ENCODE measurements at places on chromosomes 3 and 15.

GRCh38 chr3:148709560-148710253, 12.0 kb downstream of the AGTR1 start:
- no peak for DNase-seq

DNA sequence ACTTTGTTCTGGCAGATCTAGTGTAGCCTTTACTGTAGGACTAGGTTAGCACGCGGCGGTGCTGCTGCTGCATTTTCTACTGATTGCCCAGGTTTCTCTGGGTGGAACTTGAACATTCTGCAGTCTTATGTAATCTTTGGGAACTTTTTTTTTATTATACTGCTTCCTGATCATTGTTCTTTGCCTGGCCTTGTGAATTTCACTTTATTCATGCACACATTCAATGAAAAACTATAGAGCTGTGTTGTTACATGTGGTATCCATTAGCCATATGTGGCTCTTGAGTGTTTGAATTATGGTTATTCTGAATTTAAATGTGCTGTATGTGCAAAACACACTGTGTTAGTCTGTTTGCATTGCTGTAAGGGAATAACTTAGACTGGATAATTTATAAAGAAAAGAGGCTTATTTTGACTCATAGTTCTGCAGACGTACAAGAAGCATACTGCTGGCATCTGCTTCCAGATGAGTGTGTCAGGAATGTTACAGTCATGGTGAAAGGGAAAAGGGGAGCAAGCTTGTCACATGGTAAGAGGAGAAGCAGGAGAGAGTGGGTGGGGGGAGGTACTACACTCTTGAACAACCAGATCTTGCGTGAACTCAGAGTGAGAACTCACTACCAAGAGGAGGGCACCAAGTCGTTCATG, 26.5 kb downstream of the MEF2A start:
- DNase-seq = no peak

GRCh38 chr3:134378818-134379217, 4.6 kb upstream of the AMOTL2 start:
- no peak for DNase-seq

DNA sequence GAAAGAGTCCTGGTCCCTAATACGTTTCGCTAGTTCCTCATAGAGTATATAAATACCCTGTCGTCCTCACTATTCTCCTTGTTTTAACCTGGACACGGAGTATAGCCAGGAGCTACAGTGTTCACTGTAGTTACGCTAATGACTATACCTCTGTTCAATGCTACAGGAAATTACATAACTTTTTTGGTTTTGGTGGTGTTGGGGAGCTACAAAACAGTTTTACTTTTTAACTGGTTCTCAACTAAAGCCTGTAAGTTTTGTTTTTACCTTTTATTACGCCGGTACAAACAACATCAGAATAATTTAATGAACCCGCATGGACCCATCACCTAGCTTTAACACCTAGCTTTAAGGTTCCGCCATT, 1.5 kb downstream of the LMLN start:
- no peak for DNase-seq

- DNase-seq = no peak
Observed at GRCh38 chr3:188139466-188139865, 14.5 kb upstream of the LPP start.

- DNase-seq = no peak
Observed at GRCh38 chr15:55721554-55722185, 21.3 kb downstream of the PRTG start.

DNA sequence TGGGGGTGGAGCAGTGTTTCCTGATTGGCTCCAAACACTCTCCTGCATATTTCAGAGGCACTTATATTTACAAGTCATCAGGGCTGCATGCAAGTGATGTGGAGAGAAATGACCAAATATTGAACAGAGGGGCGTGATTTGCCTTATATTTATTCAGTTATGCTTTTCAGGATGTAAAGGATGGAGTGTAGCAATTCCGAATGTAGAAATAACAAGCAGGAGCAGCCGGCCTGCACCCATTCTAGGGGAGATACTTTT, 19.4 kb upstream of the SEMA5B start:
- DNase-seq = no peak

- DNase-seq = peak; percentile 19
Observed at GRCh38 chr3:68706096-68706495, 226.3 kb downstream of the TAFA4 start.

- peak; percentile 54 for DNase-seq
Observed at GRCh38 chr15:40266828-40267304, 16.0 kb downstream of the ANKRD63 start.

- DNase-seq = no peak
Observed at GRCh38 chr15:63042877-63043334, 359 bp downstream of the TPM1 start.

DNA sequence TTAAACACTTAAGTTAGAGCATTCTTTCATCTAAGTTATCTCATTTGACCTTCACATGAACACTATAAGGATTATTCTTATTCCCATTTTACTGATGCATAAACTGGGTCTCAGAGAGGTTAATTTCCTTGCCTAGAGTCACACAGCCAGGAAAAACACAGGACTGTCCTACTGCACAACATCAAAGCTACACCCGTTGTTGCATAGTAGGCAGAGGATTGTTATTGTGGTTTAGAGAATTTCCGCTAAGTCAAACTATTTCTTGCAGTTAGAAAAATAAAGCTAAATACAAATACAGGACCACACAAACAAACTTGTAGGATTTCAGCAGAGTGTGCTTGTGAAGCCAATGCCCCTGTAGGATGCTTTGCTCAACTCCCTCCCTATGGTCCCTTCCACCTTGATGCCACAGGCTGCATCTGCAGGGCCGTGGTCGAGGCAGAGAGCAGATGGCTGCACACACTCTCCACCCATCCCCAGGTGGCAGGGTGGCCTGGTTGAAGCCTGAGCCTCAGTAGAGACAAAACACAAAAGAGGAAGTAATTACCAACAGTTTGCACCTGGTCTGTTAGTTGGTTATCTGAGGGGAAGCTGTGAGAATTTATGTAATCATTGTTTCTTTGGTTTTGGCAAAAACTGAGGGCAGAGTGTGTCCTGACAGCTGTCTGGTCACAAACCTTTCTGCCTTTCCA, 41.1 kb upstream of the SKOR1 start:
- DNase-seq = peak; percentile 20

DNA sequence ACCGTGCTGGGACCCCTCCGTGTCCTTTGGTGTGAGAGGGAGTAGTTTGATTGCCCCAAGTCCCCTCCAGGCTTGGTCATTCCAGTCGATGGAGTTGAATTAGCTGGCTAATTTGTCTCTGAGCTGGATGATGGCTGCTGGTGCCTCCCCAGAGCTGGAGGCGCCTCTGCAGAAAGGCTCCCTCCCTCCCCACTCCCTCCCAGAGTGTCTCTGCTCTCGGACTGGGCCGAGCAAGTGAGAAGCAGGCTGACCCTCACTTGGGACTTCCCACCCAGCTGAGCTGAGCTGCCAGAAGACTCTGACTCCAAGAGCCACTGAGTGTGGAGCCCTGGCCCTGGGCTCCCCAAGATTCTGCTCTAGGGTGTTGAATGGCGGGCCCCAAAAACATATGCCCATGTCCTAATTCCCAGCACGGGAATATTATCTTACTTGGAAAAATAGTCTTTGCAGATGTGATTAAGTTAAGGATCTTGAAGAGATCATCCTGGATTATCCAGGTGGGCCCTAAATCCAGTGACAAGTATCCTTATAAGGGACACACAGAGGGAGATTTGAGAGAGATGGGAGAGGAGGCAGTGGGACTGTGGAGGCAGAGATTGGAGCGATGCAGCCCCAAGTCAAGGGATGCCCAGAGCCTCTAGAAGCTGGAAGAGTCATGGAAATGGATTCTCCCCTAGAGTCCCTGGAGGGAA, 60.7 kb upstream of the TLE3 start:
- no peak for DNase-seq

DNA sequence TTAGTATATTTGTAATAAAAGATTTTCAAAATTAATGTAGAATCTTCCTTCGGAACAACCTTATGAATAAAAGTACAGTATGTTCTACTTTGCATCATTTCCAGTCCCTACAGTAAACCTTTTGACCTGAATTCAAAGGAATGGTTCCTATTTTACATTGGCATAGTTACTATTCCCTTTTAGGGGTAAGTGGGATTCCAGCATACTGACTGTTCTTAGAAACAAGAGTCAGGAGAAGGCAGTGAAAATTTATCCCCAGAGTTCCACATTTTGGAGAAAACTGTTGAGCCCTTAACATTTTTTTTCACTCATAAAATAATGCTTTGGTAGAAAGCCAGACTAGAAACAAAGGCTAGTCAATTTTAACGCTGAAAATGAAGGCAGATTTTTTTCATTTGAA, 78.1 kb downstream of the P3H2 start:
- no peak for DNase-seq

All from hematopoietic multipotent progenitor cell treated with erythropoietin and hydrocortisone succinate and interleukin-3 and kit ligand, for 8 days (in vitro differentiated cells).